Cardiac fibroblast (primary cell): ENCODE measurements at places on chromosomes 3 and 15.

DNA sequence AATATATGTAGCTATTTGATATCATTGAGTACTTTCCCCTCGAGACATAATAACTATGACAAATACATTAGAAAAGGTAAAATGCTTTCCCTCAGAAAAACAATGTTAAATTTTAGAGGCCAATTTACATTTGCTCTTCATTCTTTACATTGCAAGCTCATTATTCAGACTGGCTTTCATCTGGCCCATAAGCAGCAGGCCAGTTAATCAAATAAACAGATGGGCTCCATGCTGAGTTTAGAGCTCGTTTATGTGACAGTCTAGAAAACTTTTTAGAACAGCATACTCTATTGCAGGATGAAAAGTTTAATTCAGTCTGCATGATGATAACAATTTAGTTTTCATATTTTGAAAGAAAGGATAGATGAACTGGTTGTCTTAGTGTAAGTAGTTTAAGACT, 150.6 kb downstream of the DUT start:
- no peak for DNase-seq

DNA sequence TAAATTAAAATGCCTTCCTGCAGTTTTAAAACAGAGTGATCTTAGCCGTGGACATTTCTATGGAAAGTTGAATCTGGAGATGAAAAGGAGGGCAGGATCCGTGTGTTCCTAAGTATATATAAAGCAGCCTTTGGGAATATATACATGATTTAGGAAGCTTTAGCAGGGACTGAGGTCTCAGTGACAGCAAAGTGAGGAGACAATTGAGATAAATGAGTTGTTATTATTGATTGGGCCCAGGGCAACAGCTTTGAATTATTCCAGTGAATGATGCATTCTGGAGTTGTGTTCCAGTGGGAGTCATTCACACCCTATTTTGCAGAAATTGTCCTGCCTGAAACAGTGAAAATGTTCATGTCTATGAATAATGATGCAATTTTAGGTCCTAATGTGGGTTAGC, 281.4 kb downstream of the BCHE start:
- DNase-seq, result no peak

- no peak for DNase-seq
Measured at GRCh38 chr3:166445865-166446264, 608.6 kb upstream of the BCHE start.

DNA sequence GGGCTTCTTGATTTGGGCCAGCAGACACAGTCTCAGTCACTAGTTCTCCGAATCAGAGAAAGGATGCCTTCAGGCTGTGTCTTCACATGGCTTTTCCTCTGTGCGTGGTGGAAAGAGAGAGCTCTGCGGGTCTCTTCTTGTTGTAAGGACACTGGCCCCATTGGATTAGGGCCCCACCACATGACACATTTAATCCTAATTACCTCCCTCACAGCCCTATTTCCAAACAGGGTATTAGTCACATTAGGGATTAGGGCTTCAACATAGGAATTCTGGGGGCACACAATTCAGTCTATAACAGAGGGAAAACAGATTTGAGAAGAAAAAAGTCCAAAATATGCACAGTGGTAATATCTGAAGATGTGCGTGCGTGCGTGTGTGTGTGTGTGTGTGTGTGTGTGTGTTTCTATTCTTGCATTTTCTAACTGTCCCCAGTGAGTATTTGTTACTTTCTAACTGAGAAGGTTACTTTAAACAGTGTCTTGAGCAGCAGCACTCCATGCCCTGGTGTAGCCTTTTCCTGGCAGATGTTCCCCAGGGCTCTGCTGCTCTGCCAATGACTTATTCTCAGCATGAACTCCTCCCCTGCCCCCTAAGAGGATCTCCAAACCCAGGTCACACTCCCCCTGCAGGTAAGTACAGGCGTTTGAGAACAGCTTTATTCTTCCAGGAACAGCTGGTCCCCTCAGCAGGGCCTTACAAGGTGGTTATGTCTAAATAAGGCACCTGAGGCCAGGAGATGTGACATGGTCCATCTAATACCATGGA, 72.9 kb downstream of the RPL39L start:
- peak; percentile 58 for DNase-seq

- DNase-seq, result peak; percentile 89
Measured at GRCh38 chr3:4722103-4722502, 229.0 kb downstream of the ITPR1 start.

DNA sequence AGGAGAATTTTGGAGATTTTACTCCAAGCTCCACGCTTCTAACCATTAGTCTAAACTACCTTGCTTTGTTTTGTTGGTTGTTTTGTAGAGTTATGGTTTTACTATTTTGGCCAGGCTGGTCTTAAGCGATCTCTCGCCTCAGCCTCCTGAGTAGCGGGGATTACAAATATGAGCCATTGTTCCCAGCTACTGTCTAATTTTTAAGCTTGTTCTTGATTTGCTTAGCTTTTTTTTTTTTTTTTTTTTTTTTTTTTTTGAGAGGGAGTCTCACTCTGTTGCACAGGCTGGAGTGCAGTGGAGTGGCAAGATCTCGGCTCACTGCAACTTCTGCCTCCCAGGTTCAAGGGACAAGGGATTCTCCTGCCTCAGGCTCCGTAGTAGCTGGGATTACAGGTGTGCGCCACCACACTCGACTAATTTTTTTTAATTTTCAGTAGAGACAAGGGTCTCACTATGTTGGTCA, 28.5 kb downstream of the EFCAB12 start:
- DNase-seq, result no peak

- DNase-seq, result peak; percentile 17
Measured at GRCh38 chr15:91068436-91068835, 31.6 kb upstream of the SV2B start.

DNA sequence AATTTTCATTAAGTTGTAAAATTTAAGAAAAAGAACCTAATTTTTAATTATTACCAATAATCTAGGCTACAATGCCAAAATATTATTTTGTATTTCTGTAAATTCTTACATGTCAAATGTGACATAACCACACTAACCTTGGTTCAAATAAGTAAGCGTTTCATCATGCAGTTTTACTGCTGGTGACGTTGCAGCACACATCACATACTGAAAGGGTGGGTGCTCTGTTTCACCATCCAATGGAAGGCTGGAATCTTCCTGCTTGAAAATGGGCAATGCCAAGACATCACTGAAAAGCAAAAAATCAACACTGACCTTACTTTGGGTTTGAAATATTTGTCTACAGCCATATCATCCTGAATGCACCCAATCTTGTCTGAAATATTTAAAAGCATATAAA, 14.8 kb downstream of the UBP1 start:
- no peak for DNase-seq

GRCh38 chr3:189455641-189456417, 175.4 kb upstream of the TP63 start:
- no peak for DNase-seq

DNA sequence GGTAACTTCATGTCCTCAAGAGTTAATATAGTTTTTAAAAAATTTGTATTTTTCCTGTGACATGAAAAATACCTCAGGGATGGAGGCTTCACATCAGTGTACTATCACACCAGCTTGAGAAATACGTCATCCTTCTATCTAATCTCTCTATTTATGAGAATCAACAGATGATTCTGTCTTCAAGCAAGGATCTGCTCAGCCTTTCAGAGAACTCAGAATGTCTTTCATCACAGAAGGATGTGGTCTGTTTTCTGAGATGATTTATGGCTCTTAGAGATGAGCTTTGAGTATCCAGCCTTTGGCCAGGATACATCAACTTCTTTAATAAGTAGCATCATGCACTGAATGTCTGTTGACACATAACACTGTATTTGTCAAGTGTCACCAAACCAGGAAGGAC, 193.9 kb downstream of the DTWD1 start:
- no peak for DNase-seq

GRCh38 chr3:2656806-2657777, 453.1 kb downstream of the IL5RA start:
- DNase-seq, result peak; percentile 32

- DNase-seq, result no peak
Measured at GRCh38 chr15:81825136-81825535, 220.7 kb downstream of the MEX3B start.

- no peak for DNase-seq
Measured at GRCh38 chr3:131928593-131928992, 106.2 kb downstream of the CPNE4 start.
